ENCODE measurements at places on chromosomes 5 and 9.

DNA sequence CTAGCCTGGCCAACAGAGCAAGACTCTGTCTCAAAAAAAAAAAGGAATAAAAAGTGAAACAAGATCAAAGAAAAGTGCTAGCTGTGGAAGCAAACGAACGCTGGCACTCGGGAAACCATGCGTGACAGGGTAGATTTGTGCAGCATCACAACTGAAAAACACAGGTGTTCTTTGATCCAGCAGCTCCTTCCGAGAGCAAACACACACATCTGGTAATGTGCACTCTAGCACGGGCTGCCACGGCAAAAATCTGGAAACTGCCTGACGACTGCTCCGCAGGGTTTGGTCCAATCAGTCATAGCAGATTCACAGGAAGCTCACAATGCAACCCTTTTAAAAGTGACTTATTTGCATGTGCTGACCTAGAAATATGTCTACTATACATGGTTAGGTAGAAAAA is 80.0 kb downstream of the SYK start:
- DNase-seq = no peak

- DNase-seq = no peak
Observed at GRCh38 chr5:443239-444151, 519 bp downstream of the EXOC3 start.

GRCh38 chr5:172403189-172403796 is 51.0 kb downstream of the SH3PXD2B start:
- DNase-seq = peak; percentile 53

DNA sequence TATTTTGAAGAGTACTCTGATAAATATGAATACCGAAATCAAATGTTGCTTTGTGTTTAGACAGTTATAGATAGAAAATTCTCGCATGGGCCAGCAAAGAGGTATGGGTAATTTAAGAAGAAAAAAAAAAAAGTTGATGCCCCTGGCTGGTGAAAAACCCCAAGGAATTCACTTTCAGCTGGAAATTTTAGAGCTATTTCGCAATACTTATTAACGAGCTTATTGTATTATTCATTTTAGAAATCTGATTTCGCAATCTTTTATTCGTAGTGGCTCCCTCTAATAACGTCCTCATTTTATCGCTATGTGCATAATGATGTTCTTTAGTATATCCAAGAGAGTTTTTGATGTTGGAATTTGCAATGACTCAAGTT is 18.5 kb upstream of the FER start:
- no peak for DNase-seq

DNA sequence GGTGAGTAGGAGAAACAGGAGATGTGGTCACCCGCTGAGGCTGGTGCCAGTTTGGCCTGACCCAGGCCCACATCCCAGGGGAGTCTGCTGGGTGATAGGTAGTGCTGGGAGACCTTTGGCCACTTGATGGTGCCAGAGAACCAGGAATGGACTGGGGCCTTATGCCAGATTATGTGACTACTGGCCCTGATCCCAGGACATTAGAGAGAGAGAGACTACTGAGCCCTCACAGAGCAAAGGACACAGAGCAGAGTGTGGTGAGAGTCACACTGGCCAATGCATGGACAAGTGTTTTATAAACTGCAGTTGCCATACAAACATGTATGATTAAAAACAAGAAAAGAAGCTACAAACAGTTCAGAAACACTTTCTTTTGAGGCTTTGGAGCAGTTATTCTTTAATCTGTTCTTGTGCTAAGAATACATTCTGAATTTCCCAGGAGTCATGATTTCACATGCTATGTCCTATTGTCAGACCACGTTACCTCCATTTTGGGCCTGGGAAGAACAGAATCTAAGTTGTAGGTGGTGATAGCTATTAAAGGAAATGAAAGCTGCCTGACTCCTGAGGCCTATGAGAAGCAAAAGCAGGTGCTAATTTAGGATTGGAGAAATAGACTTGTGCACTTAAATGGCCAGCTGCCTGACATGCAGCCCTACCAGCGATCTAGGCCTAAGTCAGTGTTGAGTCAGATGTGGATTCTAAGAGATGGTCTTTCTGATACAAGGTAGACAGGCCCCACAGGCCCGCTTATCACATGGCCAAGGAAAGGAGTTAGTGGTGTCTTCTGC is 32.6 kb upstream of the TMOD1 start:
- DNase-seq = peak; percentile 41

DNA sequence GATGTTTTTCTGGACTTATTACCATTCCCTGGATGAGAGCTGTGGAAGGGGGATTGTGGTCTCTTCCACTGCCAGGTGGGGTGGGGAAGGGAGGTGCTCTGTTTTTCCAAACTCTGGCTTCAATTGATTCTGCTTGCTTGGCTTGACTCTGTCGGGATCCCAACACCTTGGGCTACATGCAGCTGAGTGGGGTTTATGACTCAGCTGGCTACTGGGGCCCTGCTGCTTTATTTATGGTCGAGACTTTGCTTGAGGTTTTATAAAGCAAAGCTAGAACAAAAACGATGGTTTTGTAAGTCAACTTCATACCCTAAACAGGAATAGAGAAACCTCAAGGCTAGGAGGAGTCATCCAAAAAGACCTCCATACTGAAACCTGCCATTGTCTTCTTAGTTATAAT is 76.3 kb downstream of the AOPEP start:
- DNase-seq = no peak

DNA sequence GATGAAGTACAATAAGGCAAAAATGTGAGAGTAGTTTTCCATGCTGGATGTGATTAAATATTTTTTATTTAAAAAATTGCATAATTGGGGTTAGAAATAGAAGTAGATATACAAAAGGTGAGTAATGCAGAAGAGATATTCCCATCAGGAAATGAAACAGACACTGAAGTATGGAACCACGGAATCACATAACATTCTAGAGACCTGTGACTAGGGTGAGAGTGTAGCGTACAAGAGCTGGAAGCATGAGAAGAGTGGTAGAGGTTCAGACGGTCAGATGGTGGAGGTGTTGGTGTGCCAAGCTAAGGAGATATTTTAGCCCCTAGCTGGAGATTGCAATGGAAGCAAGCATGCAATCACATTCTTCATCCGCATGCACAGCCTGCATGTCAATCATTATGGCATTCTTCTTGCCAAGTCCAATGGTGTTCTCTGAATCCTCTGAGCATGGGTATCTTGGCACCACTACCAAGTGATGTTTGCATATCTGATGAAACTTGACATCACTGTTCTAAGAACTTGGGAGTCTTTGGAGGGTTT is 587.8 kb downstream of the PSAT1 start:
- DNase-seq = no peak

DNA sequence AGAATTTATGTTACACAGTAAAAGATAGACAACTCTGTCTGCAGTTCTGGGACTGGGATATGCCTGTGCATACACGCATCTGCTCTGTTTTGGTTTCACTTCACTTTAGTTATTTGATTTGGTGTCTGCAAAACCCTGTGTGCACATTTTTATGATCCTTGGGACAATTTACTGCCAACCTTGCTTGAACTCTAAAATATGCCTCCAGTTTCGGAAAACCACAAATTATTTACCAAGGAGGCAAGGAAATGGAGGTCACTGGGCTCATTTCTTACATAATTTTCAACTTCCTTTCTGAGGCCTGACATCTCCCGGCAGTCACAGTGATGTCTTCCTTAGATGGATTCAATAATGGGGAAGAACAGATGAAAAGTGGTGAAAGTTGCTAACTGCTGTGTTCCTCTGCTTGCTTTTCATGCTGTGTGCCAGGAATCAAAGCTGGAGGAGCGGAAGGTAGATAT is 61.2 kb upstream of the TAF11L2 start:
- DNase-seq = no peak

DNA sequence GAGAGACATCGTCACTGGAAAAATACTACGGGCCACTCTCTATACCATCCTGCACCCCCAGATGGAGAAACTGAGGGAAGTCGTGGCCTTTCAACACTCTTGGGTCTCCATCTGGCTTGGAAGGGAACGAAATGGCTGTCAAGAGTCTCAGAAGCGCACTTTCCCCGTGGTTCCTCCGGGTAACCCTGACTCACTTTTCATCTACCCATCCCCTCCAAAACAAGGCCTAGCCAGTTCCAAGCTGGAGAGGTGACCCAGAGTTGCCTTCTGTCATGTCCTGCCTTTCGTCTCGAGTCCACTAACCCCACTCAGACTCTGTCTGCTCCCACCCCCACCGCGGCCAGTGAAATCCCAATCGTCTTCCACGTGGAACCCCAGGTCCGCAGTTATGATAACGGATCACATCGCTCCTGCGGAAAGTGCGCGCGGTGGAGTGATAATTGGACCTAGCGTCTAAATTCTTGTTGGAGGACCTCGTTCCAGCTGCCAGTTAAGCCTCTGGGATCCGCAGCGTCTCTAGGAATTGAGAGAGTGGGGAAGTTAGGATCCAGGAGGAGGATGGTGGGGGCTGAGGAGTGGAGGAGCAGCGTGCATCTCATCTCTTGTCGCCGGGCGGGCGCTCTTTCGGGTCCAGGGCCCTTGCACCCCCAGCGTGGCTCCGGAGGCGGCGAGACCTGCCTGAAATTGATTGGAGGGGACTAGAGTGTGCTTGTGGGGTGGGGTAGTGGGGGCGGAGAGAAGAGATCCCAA is 4.6 kb downstream of the CDKN2A start:
- no peak for DNase-seq

DNA sequence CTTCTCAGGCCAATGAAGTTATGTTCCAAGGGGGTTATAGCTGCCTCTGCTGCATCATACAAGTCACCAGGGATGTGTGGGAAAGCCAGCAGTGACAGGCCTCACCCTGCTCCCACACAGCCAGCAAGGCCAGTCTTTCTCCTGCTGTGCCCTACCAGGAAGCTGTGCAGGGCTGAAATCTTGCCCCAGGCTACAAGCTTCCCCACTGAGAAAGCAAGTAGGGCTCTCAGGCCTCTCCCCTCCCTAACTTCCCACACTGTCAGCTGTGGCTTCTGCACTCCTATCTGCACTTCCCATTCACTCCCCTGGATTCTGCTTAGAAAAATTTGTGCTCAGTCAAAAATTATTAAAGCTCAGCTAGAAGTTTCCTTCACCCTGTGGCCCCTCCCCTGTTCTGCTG is 611.2 kb upstream of the ZNF608 start:
- DNase-seq = no peak

DNA sequence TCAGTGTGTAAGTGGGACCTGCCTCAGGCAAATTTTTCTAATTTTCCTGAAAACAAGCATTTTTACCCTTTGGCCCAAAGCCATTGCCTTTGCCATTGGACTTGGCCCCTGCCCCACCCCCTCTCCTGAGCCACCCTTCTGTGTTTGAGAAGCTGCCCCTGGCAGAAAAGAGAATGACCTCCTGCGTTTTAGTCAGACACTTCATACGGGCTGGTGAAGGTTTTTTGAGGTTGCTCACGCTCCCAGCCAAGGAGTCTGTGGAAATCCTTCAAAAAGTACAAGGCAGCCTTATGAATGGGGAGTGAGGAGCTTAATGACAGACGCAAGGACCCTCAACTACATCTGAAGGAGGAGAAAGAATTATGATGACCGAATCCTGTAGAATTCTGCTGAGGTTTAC is 308.9 kb downstream of the SLIT3 start:
- no peak for DNase-seq

DNA sequence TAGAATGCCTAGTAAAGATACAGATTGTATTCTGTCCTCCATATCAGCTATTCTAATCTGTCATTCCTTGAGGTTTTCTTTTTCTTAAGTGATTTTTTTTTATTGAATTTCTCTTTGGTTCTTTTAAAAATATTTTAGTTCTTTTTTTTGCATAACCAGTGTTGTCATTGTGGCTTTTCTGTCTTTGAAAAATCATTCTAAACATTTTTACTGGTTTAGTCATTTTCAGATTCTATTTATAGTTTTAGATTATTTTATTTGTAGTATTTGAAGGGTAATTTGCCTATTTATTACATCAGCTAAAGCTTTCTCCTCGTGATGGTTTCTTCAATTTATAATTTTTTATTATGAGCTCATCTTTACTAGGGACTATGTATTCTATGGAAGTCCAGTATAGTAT is 78.1 kb downstream of the NDUFAF2 start:
- no peak for DNase-seq
